Smooth muscle cell of the umbilical artery (primary cell): ENCODE measurements at places on chromosomes 5 and 9. TPM values are rescaled to one million over a fixed set of nuclear protein-coding genes. Genes with fewer than 3 reads are reported as not detected.

GHR gene
- 2.7 and 3.2 TPM in 2 replicates for total RNA-seq

TNFAIP8 gene
- total RNA-seq: 25.3 and 70.7 TPM in 2 replicates

BTNL8 gene
- total RNA-seq: not detected in 2 replicates

PKN3 gene
- total RNA-seq: 0.89 and 1.7 TPM in 2 replicates

IQGAP2 gene
- 4.3 and 51.4 TPM in 2 replicates for total RNA-seq

SLC2A8 gene
- 3.6 and 4.4 TPM in 2 replicates for total RNA-seq

NEUROG1 gene
- total RNA-seq: not detected in 2 replicates

GNA14 gene
- total RNA-seq: 0.05 TPM in 1 of 2 replicates, not detected in the other

GPRIN1 gene
- total RNA-seq: 1.8 and 7.3 TPM in 2 replicates

RNF183 gene
- total RNA-seq: not detected in 2 replicates

FAM200C gene
- total RNA-seq: 4.8 and 5.1 TPM in 2 replicates

MAMDC2 gene
- total RNA-seq: 0.30 and 5.8 TPM in 2 replicates
